ENCODE measurements at places on chromosomes 7 and 10.

DNA sequence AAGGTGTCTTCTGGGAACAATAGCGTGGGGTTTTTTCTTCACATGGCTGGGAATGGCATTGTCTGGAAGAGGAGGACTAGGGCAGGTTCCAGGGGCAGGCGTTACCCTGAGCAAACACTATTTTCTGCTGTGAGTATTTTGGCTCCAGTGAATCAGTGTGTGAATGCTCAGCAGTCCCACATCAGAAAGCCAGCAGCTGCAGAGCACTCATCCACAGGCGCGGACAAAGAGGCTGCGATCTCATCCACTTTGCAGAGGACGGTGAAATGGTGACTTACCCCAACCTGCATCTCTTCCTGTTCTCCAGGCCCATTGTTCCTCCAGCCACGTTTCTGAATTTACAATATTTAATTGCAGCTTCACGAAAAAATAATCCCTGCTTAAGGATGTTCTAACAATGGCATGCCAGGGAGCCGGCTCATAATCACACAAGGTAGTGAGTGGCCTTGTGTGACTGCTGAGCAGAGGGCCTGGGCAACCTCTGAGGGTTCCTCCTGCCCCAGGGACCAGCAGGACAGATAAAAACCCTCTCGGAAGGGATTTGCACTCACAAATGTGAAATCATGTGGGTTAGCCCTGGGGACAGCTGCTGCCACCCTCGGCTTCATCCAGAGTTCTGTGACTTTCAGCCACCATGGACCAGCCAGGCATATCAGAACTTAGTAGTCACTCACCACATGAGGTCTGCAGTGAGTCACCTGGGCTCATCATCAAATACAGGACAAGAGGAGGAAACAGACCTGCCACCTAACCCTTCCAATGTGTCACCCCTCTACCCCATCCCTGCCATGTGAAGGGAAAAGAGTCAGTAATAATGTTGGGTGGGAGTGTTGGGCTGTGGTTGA is 65.0 kb upstream of the EN2 start:
- no peak for DNase-seq

DNA sequence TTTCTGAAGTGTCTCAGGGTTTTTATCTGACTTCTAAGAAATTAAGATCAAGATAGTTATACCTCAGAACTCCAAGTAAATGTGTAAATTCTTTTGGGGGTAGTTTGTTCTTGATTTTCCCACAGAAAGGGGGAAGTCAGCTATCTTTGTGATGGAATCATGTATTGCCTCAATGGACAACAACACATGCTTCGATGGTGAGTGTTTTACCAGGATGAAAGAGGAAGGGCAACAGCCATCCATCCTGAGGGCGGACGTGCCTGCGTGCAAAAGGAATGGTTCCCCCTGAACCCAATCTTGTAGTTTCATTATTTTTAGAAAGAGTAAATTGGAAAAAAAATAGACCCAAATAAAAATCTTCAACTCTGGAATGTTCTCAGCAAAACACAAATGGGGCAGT is 67.2 kb upstream of the ZPBP start:
- DNase-seq: no peak

GRCh38 chr7:50730446-50731400 is 52.0 kb downstream of the GRB10 start:
- DNase-seq: peak; percentile 45

DNA sequence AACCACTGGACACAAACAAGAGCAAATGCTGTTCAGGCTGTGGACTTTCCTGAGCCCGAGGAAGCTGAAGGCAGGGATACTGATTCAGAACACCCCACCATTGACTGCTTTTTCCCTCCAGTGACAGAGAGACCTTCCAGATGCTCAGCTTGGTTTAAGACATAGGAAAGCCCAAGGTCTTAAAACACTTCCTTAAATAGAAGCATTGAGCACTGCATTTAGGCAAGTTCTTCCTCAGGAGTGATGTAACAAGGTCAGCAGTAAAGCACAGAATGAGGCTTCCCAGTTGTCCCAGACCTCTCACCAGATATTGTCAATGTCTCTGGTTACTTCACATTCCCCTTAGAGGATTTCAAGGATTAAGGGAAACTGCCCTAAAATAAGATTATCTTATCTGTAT is 19.6 kb upstream of the CDCA7L start:
- DNase-seq: no peak

DNA sequence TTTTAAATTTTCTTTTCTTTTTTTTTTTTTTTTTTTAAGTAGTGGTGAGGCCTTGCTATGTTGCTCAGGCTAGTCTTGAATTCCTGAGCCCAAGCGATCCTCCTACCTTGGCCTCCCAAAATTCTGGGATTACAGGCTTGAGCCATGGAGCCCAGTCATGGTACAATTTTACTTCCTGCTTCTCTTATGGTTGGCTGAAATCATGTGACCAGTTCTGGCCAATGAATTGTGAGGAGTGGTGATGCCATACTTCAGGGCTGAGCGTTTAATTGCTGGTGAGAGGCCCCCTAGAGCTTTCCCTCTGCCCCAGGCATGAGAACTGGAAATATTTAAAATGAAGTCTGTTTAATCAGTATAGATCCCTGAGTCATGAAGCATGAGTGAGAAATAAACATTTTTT is 22.2 kb upstream of the BAIAP2L1 start:
- no peak for DNase-seq

DNA sequence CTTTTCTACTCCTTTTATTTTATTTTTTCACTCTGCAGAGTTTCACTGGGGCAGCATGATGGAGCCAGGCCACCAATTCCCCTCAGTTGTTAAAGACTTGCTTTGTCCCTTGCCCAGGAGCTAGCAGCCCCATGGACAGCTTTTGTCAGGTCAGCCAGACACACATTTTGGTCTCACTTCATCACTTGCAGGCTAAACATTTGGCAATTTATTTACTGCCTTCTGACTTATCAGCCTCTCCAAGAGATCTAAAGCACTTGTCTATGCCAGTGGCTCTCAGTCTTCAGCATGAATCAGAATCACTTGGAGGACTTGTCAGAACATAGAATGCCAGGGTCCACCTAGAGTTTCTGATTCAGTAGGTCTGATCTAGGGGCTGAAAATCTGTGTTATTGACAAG is 66.4 kb upstream of the GDF10 start:
- DNase-seq: no peak

- no peak for DNase-seq
Measured at GRCh38 chr10:68423522-68423921, 16.4 kb upstream of the RUFY2 start.

GRCh38 chr7:88452646-88453045 is 146.0 kb upstream of the STEAP4 start:
- no peak for DNase-seq

GRCh38 chr10:77177589-77177988 is 460.0 kb downstream of the KCNMA1 start:
- DNase-seq: no peak

- no peak for DNase-seq
Measured at GRCh38 chr7:5216931-5217330, 26.9 kb downstream of the WIPI2 start.

GRCh38 chr10:96613576-96613975 is 26.8 kb upstream of the TM9SF3 start:
- DNase-seq: no peak

GRCh38 chr7:16803881-16804673 is 722 bp downstream of the AGR2 start:
- DNase-seq: no peak

- DNase-seq: no peak
Measured at GRCh38 chr7:123433665-123434064, 100.7 kb downstream of the IQUB start.

DNA sequence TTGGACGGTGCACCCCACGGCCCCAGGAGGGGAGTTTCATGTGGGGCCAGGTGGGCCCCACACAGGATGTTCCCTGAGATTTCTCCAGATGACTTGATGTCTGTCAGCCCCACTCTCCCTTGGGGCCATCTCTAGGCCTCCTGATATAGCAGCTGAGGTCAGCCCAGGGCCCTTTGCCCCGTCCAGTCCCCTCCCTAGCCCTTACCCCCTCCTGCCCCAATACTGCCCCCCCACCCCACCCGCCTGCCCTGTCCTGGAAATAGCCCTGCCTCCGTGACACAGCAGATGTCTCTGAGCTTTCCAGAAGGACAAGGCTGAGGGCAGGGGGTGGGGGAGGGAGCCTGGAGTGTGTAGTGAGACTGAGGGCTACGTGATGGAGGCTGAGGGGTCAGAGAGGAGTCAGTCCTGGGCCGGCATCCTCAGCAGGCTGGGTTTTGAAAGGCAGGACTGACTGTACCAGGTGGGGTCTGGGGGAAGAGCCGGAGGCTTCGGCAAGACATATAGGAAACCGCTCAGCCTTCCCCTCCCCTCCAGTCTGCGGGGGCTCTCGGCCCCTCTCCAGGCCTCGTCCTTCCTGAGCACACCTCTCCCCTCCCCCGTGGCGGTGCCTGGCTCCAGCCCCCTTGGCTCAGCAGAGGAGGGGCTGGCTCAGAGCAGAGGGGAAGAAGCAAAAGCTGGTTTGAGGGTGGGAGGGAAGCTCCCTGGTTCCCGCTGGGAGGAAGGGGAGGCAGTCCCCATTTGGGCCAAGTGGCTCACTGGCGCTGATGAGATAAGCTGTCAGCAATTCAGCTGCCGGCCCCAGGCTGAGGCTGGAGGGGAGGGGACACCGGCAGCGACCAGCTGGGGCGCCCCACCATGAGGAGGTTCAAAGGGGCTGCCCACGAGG is 2.0 kb downstream of the FLNC start:
- DNase-seq: peak; percentile 61

DNA sequence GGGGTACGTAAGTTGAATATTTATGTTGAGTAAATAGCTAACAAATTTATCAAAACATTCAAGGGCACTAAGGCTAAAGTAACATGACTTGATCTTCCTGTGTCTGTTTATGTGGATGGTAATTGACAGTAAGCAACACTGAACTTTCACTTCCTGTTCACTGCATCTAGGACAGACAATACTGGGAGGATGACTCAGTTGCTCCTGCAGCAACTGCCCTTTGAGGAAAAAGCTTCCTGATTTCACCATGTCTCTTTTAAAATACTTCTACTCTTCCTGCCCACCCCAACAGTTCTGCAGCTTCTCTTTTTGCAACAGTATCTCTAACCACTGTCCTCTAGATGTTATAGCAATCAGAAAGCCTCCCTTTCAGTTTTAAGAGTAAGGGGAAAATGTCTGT is 76.6 kb upstream of the HGF start:
- peak; percentile 64 for DNase-seq

GRCh38 chr10:44478876-44479705 is 94.2 kb upstream of the CXCL12 start:
- DNase-seq: peak; percentile 60

- DNase-seq: no peak
Measured at GRCh38 chr10:114017271-114017670, 26.4 kb upstream of the ADRB1 start.

GRCh38 chr10:131437556-131438475 is 126.3 kb upstream of the TCERG1L start:
- peak; percentile 55 for DNase-seq

DNA sequence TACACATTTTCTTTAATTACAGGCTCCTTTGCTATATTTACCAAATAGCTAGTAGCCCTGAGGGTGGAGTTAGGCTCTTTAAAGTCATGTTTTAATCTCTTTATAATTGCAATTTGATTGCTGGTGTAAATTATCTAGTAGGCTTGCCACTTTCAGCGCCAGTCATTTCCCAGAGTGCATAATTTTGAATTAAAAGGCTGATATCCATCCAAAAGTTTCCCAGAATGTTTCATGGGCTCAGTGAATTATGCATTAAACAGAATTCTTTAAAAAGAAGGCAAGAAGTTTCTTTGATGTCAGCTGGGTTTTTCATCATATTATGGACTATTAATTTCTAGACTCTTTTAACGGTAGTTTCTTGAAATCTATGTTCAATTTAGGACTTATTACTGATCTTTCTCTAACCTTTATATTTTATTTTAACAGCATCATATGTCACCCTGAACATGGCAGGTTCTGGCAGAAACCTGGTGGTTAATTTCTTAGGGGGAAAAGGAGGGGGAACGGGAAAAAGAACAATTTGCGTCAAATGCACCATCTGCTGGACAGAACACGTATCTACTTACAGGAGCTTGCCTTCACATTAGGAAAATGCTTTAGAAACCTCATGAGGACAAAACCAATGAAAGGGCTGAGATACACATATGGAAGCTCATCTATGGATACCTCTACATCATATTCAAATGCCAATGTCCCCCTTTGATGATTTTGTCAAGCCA is 171.1 kb downstream of the GRM3 start:
- peak; percentile 77 for DNase-seq

DNA sequence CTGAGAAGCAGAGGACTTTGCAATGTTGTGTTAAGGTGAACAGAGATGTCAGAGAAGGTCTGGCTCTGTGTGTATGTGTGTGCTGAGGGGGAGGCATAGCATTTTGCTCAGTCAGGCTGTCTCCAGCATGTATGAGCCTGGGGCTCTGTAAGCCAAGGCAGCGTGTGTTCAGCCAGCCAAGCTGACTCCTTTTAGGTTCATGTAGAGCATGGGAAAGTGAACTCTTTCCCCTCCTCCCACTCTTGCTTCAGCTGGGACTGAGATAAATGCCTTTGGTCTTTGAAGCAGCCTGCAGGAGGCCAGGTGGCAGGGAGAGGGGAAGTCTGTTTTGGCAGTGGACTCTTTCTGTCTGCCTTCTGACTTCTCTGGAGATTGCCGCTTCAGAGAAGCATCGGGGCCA is 3.8 kb downstream of the SFXN2 start:
- DNase-seq: no peak

- DNase-seq: no peak
Measured at GRCh38 chr10:129725890-129726631, 238.0 kb downstream of the EBF3 start.

GRCh38 chr10:20888620-20889330 is 8.3 kb downstream of the NEBL start:
- DNase-seq: no peak

DNA sequence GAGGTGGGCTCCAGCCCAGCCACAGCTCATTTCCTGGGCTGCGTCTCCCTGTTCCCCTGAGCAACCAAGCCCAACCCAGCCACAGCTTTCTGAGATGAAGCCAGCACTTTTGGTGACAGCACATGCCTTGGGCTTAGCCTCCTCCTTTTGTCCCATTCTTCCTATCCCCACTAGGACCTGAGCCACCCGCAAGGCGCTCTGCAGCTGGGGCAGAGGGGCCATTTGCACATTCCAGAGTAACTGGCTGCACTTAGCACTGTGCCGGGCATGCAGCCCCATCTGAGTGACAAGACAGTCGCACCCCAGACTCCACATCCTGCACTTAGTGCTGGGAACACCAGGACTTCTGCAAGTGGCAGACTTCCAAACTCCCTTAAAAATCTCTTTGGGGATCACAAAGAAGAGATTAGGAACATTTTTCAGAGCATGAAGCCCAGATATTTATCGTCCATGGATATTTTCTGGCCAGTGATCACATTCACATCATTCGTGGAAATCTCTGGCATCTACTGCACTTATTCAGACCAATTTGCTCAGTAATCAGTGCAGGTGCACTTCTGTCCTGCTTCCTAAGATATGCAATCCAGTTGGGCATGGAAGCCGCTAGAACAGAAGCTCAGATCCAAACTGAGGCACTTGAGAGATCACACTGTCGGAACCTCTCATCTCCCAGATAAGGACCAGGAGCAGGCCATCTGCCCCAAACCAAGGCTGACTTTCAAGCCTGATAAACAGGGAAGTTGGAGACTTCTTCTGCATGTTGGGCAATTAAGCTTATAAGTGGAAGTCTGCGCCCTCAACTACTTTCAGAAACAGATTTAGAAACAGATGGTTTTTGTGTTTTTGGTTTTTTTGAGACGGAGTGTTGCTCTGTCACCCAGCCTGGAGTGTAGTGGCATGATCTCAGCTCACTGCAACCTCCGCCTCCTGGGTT is 26.4 kb downstream of the CHST15 start:
- DNase-seq: no peak
